Activated CD4-positive, alpha-beta T cell treated with anti-CD3 and anti-CD28 coated beads for 24 hours (primary cell): ENCODE measurements at places on chromosomes 5 and 9.

DNA sequence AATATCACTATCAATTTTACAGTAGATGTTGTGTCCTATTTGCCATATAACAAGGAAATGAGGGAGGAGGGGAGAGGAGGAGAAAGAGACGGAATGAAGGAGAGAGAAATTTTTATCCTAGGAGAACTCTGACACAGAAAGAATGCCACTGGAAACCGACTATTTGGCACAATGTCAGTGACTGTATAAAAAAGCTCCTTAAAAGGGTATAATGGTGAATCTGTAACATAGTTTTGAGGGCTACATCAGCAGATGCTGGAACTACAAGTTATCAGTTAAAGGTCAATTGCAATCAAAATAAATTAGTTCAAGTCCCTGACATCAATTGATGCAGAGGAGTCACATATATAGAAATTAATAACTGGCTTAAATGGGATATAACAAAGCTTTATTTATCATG is 5.7 kb downstream of the EDIL3 start:
- DNase-seq: no peak

DNA sequence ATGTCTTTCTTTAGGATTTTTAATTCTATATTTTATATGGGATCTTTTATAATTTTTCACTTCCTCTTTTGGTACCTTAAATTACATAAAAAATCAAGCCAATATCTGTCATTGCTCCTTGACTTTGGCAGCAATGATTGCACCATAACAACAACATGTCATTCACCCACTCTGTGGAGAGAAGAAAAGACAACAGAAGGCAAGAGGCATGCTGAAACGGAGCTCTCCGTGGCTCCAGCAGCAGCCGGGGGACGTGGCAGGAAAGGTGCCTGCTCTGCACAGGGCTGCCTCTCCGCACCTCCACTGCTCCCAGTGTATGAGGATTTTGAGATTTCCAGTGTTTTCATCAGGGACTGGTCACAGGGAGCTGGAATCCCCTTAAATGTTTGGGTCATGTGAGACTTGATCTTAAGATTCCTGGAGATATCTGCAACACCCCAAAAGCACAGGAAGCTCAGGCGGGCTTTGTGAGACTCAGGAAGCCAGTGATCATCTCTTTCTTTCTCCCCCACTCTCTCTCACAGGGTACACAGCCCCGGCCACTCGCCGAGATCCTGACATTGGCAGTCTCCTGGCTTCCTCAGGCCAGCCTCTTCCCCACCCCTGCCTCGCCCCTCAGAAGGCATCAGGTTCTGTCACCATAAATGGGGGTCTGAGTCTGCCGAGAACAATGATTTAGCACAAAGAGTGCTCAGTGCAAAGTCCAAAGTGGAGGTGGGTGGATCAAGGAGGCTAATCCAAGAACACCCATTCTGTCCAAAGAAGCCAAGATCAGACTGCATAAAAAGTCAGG is 74.6 kb downstream of the ACTL7B start:
- DNase-seq: no peak

DNA sequence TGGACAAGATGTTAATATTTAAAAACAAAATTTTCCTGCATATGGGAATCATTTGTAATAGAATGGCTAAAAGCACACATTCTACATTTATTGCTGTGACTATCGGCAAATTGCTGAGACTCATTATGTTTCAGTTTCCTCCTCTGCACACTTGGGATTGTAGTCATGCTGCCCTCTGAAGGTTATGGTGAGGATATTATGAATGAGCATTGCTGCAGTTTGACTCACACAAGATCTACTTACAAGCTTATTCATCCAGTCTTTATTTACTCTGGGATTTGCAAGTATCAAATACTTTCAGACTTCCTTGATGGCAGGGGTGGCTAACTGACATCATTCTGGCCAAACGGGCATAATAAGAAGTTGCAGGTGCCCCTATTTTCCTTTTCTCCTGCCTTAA is 9.5 kb upstream of the NFIL3 start:
- DNase-seq: no peak

DNA sequence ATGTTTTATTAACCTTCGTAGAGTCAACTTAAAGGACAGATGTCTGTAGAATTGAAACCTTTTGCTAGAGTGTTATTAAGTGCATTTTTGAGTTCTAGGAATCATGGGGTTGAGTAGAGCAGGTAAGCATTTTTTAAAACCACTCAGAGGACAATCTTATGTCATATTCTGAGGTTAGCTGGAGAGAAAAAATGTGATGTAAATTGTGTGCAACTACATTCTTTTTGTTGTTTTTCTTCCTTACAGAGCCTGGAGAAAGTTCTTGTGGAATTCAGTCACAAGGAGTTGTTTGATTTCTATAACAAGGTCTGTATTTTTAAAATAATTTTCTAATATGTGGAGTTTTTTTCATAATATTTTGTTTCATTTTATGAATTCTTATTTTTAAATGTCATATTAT is 206.4 kb downstream of the COMMD10 start:
- no peak for DNase-seq

GRCh38 chr5:170785416-170785815 is 1.9 kb downstream of the GABRP start:
- no peak for DNase-seq

- no peak for DNase-seq
Measured at GRCh38 chr5:80711938-80712337, 57.2 kb upstream of the DHFR start.

DNA sequence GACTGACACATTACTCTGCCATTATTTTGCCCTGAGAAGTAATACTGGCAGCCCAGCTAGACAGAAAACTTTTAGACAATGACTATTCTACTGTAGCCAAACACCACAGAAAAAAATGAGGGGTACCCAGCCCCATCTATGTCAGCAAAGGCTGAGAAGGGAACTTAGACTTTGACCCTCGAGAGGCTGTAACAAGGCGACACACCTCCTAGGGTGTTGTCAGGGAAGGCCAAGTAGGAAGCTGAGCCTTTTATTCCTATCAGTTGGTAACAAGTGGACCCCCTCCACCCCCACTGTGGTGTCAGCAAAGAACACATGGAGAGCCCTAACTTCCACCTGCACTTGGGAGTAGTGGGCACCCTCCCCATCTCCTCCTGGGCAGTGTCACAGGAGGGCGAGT is 55.6 kb downstream of the SPTLC1 start:
- no peak for DNase-seq

GRCh38 chr5:109630093-109630492 is 59.6 kb upstream of the MAN2A1 start:
- no peak for DNase-seq

GRCh38 chr5:131534974-131535373 is 100.1 kb downstream of the RAPGEF6 start:
- DNase-seq: no peak

DNA sequence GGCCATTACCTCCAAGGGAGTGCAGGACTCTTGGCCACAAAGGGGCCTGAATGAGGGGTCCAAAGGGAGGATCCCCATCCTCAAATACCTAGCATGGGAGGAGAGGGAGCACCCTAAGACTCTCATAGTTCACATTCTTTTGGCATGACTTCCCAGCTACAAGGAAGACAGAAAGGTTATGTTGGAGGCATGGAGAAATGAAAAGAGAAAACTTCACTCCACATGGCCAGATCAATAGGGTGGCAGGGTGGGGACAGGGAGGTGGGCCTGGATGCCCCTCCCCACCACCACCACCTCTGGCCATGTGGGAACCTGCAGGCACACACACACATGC is 97.6 kb downstream of the PAX5 start:
- no peak for DNase-seq

DNA sequence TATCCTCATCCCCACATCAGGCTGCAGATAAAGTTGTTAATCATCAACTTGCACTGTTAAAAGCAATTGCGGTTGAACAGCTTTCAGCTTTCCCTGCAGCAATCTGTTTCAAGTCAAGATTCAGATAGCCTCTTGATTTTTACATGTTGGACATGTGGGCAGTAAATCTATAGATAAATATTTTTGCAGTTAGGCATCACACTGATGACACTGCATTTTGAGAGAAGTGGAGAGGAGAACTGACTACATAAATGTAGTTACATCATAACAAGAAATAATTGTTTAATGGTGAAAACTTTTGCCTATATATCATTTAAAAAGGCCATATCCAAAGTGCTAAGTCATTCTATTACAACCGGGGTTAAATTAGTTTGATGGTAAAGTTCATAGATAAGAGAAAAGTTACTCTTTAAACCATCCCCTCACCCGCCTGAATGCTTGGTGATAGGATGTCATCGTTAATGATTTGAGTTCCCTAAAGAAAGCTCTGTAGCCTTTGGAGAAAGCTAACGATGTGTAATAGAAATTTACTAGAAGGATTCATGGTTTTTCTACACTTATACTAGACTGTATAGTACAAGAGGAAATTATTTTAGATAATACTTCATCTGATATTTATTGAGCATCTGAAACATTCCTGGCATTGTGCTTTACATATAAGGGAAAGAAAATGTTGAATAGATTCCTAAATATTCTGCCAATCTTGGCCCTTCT is 30.8 kb upstream of the ALDH1A1 start:
- DNase-seq: no peak

- DNase-seq: no peak
Measured at GRCh38 chr5:176934309-176934930, 35.3 kb upstream of the HK3 start.

GRCh38 chr5:116982035-116982434 is 407.4 kb upstream of the SEMA6A start:
- no peak for DNase-seq

GRCh38 chr5:95975703-95976102 is 14.1 kb upstream of the ELL2 start:
- no peak for DNase-seq

DNA sequence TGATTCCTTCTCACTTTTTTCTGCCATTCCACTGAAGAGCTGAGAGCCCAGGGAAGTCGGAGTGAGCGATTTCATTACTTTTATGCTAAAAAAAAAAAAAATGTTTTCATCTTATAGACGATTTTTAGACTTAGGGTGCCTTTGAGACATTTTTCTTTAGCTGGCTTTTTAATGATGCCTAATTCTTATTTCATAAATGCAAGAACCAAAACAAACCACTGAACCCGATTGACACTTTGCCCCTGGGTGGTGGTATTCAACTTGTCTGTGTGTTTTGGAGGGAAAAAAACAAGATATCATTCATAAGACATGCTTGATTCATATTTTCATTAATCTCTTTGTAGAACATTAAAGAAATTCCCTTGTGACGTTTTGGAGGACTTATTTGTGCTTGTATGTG is 2.4 kb downstream of the TLE4 start:
- no peak for DNase-seq

GRCh38 chr9:37998881-37999587 is 70.0 kb downstream of the SHB start:
- DNase-seq: no peak

DNA sequence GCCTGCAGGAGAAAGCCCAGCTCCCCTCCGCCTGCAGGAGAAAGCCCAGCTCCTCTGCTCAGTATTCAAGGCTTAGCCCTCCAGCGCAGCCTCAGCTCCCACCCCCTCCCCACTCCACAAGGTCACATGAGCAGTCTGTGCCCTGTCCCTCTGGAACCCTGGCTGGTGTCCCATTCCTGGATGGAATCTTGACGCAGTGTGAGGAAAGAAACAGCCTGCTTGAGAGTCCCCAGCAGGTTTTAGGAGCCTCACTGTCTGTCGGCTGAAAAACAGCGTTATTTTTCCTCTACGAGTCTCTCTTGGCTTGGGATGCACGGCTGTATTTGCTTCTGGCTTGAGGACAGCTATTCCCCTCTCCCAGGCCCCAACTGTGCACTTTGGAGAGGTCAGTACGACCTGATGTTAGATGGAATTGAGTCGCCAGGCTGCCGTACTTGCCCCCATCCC is 210.1 kb upstream of the TRIM32 start:
- DNase-seq: no peak

GRCh38 chr9:91681461-91682305 is 258.1 kb upstream of the NFIL3 start:
- DNase-seq: peak; percentile 66

- DNase-seq: no peak
Measured at GRCh38 chr9:84139296-84140070, 158.9 kb downstream of the RMI1 start.

DNA sequence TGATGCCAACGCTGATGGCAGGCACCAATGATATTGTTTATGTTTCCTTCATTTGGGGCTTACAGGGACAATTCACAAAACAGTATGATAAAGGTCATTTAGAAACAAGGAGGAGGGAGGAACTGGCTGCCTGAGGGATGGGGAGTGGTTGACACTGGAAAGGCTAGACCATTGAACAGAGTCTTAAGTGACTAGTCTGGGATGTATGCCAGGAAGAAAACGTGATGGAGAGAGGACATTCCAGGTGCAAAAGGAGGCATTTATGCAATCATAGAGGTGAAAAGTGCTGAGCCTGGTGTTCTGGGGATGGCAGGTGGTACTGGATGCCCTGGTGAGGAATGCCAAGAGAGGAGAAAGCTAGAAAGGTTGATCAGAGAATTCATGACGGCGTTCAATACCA is 153.4 kb downstream of the ZNF462 start:
- no peak for DNase-seq

DNA sequence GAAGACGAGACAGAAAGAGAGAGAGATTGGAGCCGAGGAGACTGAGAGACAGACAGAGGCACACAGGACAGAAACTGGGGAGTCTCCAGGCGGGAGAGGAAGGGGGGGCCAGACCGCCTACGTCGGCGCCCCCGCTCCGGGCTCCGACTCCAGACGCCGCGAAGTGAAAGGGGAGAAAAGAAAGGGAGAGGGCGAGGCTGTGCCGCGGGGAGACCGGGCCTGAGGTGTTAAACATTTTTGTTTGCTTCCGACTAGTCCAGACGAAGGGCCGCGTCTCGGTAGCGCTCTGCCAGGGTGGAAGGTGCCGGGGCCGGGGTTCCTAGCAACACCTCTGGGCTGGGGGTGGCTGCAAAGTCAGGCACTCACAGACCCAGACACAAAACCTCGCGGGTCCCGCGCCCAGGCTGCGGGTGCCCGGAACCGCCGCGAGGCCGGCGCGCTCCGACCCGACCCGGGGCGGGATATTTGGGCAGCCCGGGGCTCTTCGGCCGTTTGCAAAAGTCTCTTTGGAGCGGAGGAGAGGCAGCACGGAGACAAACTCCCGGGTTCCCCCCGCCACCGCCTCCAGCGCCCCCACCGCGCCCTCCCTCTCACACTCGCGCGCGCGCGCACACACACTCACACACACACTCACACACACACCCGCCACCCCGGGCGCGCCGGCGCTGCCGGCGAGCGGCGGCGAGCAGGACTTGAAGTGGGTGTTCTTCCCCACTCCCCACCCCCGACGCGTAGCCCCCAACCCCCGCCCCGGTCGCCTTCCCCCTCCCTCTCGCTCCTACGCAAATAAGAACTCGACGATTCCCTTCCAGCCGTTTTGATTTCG is 626 bp upstream of the FST start:
- no peak for DNase-seq

- no peak for DNase-seq
Measured at GRCh38 chr5:110738503-110738811, 350 bp upstream of the SLC25A46 start.

- peak; percentile 39 for DNase-seq
Measured at GRCh38 chr5:134070725-134071613, 43.5 kb upstream of the TCF7 start.
